Activated naive CD4-positive, alpha-beta T cell (primary cell): ENCODE measurements at places on chromosomes 1 and 21.

DNA sequence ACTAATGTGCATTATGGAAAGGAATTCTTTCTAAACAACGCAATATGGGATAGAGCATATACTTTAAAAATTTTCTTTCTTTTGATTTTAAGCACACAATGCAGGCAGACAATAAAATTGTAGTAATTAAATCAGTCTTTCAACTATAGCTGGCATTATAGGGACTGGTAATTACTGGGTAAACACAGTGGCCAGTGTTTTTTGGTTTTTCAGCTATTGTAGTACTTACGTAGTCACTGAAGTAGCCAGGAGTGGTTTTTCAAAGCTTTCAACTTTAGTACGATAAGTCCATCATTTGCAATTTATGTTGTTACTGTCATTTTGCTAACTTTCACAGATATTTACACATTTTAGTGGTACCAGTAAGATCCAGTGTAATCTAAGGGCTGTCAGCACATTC, 50.6 kb downstream of the RAB3GAP2 start:
- no peak for DNase-seq

DNA sequence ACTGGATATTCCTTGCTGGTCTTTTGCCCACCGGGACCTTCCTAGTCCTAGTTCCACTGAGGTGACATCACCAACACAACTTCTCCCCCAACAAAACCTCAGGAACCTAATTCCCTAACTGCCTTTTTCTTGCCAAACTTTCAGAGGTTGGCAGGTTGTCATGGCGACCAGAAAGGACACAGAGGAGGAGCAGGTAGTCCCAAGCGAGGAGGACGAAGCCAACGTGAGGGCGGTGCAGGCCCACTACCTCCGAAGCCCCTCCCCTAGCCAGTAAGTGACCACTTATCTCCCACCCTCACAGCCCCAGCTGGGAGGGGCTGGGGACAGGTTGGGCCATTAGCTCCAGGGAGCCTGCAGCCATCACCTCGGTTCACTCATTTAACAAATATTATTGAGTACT, 815 bp downstream of the STYXL2 start:
- no peak for DNase-seq

GRCh38 chr1:223222377-223222776, 79.3 kb upstream of the TLR5 start:
- DNase-seq, result no peak

DNA sequence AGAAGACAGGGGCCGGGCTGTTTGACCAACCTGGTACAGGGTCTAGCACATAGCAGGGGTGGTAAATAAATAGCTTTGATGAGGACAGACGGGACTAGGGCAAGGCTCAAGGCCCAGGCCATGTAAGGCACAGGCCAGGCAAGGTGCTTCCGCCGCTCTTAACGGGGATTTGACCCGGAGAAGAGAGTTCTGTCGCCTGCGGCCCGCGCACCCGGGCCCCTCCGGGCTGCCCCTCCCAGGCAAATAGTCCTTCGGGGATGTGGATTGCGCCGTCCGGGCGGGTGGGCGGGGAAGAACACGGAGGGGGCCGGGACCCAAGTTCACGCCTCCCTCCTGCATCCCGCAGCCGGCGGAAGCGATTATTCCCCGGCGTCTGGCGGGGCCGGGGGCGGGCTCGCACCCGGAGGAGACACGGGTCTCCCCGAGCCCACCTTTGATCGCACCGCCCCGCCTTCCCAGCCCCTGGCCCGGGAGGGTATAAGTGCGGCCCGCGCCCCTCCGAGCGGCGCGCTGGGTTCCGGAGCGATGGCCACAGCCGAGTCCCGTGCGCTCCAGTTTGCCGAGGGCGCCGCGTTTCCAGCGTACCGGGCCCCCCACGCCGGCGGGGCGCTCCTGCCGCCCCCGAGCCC, at the start of gene MIXL1:
Gene MIXL1, plus strand, starts transcription at position 508 of the 629 bp plus-strand sequence. Its CDS starts 18 bp downstream, at position 526.
- no peak for DNase-seq

DNA sequence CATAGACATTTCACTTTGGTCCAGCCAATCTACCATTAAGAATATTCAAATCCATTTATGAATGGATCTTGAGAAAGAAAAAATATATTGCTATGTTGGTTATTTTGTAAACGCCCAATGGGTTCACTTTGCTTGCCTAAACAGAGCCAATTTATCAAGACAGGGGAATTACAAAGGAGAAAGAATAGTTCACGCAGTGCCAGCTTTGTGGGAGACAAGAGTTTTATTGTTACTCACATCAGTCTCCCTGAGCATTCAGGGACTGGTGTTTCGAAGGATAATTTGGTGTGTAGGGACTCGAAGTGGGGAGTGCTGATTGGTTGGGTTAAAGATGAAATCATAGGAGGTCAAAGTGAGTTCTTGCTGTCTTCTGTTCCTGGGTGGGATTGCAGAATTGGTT, 135.3 kb downstream of the GABPA start:
- DNase-seq, result no peak

DNA sequence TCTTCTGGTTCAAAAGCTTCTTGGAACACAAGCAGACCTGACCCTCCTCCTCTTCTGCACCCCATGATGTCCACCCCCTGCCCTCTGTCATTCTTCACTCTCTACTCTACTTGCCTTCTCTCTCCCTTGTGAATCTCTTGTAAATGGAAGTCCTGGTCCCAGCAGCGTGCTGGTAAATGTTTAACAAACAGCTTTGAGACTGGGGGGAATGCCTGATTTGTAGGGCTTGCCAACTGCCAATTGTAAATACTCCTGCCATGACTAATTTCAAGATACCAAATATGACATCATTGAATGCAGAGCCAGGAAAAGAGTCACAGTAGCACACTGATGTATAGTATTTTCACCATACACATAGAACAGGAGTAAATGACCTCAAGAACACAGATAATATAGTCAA, 40.9 kb upstream of the LRRN2 start:
- no peak for DNase-seq

- no peak for DNase-seq
Measured at GRCh38 chr1:61752921-61753389, 10.7 kb downstream of the PATJ start.
